Muscle of arm (tissue), 14 donors: ENCODE measurements at places on chromosomes 5 and 9.

DNA sequence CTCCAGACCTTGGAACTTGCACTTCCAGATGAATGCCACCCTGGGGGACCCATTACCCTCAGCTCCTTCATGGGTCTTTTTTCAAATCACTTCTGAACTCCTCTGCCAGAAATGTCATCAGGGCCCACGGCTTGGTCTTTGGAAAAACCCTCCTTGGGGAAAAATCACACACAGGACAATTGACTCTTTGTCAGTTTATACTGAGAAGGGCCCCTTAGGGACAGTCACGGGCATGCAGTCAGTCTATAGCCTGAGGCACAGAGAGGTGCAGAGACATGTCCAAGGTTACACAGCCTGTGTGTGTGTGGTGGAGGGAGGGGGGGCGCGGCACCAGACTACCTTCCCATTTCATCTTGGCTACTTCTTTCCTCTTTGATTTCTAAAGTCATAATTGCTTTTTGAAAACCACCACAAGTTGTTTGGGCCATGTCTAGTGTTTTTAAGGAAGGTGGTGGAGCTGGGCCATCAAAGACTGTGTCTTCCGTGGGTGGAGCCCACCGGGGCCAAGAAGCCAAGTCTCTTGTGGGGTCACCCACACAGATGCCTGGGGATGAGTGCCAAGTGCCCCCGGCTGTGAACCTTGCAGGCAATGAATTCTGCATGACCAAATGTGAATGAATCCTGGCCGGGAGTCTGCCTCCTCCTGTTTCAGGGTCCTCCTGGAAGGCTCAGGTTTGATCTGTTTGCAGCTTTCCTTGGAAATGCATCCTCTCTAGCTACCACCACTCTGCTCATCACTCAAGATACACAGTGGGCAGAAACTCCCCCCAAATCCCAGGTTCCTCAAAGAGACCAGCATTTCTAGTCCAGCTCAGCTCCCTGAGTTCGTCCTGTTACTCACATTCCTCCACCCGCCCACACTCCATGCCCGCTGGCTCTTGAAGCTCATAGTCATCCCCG, 200.1 kb upstream of the TBC1D2 start:
- no peak for DNase-seq

- DNase-seq = no peak
Measured at GRCh38 chr5:141100243-141100805, at the start of gene PCDHB3. PCDHB3 (plus strand) TSS chr5:141100473; CDS start chr5:141100650, 177 bp downstream.

DNA sequence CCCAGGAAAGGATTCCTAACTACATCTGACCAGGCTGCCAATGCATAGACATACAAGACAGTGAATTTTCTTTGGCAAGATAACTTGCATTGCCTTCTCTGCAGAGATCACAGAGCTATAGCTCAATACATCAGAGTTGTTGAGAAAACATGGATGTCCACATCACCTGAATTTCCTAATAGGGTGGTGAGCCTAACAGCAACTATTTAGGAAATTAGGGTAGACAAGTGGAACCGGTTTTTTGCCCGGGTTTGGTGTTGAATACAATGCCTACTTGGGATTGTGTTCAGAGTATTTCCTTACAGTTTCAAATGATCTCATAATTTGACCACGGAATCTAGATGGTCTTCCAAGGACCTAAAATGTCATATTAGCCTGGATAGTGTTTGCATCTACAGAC, 262.7 kb downstream of the KIF4B start:
- DNase-seq = no peak

- no peak for DNase-seq
Measured at GRCh38 chr5:139611703-139612584, 36.2 kb upstream of the CXXC5 start.

- DNase-seq = peak; percentile 40
Measured at GRCh38 chr5:126490167-126490940, 67.1 kb downstream of the GRAMD2B start.

- no peak for DNase-seq
Measured at GRCh38 chr5:92455011-92455410, 1071.9 kb upstream of the ARRDC3 start.

GRCh38 chr5:57432876-57433275, 49.7 kb downstream of the ACTBL2 start:
- no peak for DNase-seq

DNA sequence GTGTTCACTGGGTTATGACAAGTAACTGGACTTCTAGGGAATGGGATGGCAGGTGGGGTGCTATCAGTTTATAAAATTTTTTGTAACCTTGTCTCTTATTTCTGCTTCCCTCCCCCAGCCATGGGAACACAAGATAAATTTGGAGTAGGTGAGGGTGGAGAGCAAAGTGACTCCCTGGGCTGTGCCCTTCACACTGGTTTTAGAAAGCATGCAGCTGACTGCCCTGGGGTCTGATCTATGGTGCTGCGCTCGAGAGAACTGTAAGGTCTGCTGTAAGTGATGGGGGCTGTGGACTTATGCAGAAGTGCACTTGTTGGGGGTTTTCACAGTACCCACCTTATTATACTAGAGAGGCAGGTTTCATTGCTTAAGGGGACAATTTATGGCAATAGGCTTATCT, 247.7 kb upstream of the DMRT1 start:
- DNase-seq = no peak

GRCh38 chr5:144298658-144299057, 128.0 kb downstream of the KCTD16 start:
- DNase-seq = no peak

DNA sequence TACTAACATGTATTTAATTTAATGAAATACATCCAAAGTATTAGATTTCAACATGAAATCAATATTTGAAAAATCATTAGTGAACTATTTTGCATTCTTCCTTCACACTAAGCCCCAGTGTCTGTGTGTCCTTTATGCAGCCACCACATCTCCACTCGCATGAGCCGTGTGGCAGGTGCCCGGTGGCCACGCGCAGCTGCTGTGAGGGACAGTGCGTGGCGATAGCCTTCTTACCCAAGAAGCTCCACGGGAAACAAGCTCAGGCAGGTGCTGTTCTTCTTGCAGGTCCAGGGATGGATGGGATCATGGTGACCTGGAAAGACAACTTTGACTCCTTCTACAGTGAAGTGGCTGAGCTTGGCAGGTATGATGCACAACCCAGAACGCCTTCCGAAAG, 79.3 kb upstream of the OTULINL start:
- DNase-seq = no peak

DNA sequence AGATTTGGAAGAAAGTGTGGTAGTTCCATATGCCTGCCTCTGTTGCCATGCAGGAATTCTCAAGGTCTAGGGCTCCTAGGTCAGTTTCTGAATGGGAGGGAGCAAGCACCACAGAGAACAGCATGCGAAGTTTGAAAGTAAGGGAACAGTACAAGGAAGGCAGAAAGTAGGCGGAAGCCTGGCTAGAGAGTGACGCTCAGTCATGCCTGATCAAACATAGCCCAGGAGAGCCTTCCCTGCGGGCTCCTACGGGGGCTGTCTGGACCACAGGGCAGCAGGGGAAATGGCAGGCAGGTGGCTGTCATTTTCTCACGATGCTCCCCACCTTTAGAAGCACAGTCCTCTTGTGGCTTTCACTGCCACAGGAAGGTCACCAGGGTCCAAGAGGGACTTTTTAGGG, 12.8 kb upstream of the STC2 start:
- no peak for DNase-seq

DNA sequence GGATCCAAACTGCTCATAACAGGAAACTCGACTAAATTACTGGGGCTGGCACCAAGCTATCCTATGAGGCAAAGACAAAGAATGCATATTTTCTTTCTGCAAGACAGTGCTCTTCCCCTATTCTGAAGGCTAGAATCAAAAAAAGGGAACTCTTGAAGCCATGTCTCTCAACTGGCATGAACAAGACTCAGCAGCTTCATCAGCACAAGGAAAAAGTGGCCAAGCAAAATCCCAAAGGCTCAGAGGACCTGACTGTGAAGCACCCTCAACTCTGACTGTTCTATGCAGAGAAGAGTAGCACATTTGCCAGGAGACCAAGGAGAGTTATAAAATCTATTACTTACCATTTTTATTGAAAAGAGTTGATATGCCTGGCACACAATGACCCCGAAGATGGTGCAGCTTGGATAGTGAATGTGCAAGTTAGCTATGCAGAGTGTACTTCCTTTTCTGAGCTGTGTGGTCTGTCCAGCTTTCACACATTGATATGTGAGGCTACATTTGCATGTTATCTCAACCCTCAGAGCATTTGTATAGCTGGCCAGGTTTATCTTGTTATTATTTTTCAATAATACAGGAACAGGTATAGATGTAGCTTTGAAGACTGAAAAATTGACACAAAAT, 51.0 kb upstream of the FYB1 start:
- DNase-seq = no peak
